ENCODE measurements at places on chromosomes 6 and 20.

DNA sequence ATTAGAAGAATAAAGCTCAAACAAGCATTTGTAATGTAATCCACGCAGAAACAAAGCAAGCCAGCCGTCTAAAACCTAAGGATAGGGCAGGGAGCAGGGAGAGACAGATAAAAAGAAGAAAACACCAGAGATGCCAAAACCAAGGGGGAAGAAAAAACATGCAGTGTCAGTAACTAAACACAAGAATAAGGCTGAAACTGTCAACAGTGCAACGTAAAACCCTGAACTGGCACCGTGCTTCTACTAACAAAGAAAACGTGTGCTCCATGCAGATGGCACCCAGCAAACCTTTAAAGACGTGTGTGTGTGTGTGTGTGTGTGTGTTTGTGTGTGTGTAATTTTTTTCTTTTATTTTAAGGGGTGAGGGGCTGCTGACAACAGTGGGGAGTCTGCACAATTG, 88.4 kb upstream of the TAB2 start:
- no peak for DNase-seq

DNA sequence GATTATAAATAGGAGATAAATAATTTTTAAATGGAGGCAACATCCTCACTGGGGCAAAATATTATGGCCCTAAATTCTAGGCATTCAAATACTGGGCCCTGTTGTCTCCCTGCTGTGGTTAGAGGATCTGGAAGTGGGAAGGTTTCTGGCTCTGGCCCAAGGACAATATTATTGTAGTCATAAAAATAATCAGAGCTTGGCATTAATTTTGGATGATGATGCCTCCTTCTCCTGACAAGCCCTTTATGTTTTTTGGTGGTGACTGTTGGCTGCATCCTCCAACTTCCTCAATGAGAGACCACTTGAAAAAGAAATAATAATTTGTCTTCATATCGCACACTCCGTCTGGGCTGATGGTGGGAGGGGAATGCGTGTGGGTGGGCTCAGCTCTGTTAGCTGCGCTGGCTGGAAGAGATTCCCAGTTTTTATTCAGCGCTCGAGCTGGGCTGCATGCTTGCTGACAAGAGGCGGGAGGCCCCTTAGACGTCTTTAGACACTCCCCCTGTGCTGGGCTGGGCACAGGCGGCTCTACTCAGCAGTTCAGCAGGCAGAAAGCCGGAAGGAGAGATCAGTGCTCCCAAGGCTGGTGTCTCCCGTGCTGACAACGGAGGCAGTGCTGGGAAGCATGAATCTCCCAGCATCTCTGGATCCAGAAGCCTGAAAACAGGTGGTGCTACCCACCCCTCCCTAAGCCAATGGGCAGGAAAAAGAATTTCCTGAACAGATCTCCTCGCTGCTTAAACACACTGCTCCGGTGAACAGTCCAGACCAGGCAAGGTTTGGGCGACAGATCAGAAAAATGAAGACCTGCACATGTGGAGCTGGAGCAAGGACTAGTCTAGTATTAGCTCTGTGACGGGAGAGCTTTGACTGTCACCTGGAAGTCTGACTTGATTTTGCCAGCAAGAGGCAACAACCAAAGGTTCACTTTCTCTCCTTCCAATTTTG, 97.7 kb downstream of the SYCP2 start:
- peak; percentile 37 for DNase-seq

DNA sequence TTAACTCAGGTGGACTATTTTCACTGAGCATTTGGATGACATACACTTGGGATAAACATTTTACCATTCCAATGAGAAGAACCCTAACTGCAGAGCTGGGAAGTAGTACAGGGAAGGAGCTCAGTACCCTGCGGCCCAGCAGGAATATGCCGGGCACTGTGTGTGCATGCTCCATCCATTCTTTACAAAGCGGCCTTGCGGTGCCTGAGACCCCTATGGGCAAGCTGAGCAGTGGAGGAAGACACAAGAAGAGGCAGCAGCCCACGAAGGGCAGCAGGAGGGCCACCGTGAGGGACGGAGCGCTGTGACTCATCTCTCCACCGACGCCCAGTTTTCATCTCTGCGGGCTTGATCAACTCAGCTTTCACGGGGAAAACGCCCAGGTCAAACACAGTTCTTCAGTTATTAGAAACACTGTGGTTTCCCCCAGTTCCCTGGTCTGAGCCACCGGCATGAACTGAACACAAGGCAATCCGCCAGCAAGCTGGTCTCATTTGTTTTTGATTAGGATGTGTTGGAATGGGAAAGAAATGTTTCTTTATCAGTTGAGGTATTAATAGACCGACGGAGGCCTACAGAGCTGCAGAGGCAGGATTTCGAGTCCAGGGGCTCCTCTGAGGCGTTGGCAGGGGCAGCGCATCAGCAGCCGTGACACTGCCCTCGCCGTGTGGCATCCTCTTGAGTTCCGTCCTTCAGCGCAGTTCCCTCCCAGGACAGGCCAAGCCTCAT, 44.9 kb downstream of the IRF4 start:
- peak; percentile 8 for DNase-seq

GRCh38 chr20:13159889-13160288, 61.2 kb upstream of the ISM1 start:
- no peak for DNase-seq

DNA sequence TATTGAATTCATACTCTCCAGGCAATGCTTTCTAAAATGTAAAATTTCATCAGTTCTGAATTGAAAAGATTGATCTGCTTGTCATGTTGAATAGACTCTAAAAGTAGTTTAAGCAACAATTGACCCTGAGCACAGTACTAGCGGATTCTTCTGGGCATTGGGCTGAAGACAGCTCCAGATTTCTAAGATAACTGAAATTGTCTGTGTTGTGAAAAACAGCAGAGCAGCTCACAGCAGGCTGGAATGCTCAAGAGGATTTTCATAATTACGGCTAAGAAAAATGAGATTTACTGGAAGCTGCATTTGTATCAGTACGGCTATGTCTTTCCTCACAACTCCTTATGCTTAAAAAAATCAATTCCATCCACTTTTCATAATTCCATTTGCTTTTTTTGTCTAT, 373.7 kb downstream of the HACE1 start:
- DNase-seq = peak; percentile 69

DNA sequence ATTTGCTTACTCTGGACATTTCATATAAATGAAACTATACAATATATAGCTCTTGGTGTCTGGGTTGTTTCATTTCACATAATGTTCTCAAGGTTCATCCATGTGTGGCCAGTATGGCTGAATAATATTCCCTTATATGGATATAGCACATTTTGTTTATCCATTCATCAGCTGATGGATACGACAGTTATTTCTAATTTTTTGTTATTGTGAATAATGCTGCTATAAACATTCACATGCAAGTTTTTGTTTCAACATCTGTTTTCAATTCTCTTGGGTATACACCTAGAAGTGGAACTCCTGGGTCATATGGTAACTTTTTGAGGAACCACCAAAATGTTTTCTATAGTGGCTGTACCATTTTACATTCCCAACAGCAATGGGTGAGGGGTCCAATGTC, 101.1 kb downstream of the CDK19 start:
- DNase-seq = no peak

GRCh38 chr6:86251106-86251505, 608.4 kb upstream of the SYNCRIP start:
- DNase-seq = no peak

- DNase-seq = no peak
These were observed 47.0 kb upstream of the PRND start for GRCh38 chr20:4674672-4675071.

DNA sequence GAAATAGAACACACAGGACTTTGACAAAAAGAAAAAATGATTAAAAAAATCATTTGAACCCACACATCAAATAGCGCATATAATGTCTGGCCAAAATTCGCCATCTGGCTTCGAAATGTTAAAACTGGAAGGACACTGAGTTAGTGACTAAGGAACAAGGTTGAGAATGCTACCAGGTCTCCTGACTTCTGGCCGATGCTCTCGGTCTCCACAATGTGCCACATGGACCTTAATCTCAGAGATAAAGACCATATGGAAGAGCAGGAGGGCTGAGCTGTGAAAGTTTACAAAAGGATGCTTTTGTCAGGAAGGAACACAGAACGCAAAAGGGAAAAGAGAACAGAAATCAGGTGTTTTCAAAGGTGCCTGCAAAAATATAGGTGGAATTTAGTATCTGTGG, 54.7 kb downstream of the FAXC start:
- no peak for DNase-seq

DNA sequence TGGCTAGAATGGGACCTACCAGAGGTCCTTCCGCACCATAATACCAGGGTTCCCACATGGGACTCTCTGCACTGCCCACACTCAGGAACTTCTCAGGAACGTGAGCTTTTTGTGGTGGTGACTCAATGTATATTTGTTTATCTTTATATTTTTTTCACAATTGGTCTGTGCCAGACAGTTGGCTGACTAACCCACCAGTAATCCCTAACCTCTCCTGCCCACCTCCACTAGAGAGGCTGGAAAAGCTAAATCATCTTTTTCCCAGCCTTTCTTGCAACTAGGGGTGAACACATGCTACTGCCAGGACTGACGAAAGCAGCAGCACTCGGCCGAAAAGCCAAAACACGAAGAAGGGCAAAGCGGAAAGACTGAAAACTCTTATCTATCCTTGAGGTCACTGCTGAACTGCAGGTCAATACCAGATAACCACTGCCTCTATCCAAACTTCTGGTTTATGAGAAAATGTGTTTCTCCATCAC, 112.9 kb downstream of the TRERF1 start:
- DNase-seq = no peak

- DNase-seq = no peak
These were observed 11.4 kb downstream of the SLC2A4RG start for GRCh38 chr20:63750807-63751470.

- DNase-seq = no peak
These were observed 13.9 kb upstream of the VAPB start for GRCh38 chr20:58374906-58375758.

DNA sequence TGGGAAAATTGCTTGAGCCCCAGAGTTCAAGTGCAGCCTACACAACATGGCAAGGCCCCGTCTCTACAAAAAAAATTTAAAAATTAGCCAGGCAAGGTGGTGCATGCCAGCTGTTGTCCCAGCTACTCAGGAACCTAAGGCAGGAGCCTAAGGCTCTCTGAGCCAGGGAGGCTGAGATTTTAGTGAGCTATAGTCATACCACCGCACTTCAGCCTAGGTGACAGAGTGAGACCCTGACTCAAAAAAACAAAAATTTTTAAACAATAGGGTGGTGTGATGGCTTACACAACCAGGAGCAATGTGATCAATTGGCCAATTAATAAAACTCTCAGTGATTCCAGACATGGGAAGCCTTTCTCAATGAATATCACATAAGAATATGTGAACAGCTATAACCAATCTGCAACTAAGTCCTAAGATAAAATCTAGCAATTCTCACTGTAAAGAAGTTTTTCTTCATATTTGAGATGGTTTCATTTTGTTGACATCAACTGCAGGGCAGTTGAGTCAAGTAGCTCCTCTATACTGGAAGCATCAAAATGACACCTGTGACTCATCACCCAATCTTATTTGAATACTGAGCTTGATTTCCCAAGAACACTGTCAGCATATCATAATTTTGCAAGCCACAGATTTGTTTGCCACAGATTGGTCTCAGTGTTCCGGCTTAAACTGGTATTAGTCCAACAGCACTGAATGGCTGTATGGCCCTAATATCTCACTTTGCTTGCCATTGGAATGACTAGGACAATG, 169.0 kb upstream of the GJE1 start:
- no peak for DNase-seq

- no peak for DNase-seq
These were observed 94.2 kb upstream of the EXOC2 start for GRCh38 chr6:786946-787763.

GRCh38 chr20:19582782-19583181, 175.3 kb upstream of the RIN2 start:
- DNase-seq = no peak

DNA sequence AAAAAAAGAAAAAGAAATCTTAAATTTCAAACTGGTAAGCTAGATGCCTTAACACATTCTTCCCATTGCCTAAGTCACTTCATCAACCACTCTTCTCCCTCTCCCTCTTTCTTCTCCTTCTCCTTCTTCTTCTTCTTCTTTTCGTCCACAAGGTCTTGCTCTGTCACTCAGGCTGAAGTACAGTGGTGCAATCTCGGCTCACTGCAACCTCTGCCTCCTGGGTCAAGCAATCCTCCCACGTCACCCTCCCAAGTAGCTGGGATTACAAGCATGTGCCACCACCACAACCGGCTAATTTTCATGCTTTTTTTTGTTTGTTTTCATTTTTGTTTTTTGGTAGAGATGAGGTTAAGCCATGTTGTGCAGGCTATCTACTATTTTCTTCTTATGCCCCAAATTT, 60.2 kb downstream of the GPR63 start:
- no peak for DNase-seq

DNA sequence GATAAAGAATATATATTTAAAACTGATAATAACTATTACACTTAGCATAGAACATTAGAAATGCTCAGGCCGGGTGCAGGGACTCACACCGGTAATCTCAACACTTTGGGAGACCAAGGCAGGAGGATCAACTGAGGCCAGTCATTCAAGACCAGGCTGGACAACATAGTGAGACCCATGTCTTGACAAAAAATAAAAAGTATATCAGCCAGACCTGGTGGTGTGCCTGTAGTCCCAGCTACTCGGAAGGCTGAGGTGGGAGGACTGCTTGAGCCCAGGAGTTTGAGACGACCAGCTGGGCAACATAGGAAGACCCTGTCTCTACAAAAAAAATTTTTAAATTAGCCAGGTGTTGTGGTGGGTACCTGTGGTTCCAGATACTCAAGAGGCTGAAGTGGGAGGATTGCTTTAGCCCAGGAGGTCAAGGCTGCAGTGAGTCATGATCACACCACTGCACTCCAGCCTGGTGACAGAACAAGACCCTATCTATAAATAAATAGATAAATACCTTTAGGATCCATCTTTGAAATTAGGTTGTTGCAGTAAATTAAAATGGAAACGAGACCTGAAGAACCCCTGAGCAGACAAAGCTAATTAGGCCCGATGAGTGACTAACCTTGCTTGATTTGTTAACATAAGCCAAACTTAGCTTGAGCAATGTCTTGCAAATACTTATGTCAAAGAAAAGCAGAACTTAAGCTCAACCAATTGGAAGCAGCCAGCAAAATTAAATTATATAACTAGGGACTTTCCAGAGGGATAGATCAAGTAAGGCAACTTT, 75.8 kb upstream of the E2F3 start:
- DNase-seq = no peak

- no peak for DNase-seq
These were observed 336.4 kb upstream of the HSF2 start for GRCh38 chr6:122063076-122063475.

DNA sequence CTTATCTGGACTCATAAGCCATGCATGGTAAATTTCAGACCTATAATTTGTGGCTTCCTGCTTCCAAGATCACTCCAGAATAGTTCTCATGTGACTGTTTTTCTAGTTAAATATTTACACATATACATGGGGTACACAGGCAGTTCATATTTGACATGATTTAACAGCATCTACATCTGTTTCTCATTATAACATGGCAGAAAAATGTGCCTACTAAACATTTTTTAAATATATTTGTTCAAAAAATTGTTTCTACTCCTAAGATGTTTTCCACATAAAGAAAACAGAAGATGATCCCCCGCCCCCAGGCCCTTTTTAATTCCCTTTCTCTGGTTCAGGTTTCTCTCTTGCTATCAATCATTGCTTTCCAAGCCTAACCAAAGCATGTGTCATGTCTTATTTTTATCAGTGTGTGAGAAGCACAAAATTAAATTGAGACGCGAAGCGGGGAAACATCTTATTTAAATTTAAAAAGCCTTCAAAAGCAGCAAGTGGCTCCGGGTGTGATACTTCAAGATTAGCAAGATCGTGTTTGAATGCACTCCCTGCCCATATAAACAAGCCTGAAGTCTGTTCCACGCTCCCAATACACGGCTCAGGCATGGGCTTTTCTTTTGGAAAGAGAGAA, 37.3 kb downstream of the IPCEF1 start:
- DNase-seq = no peak

- DNase-seq = no peak
These were observed 9.5 kb upstream of the NR2E1 start for GRCh38 chr6:108156180-108156937.

All from spinal cord (tissue), 10 donors.